ENCODE measurements at places on chromosomes 5 and 9. TPM values are rescaled to one million over a fixed set of nuclear protein-coding genes. Genes with fewer than 3 reads are reported as not detected.

Gene PCDHGA4
- total RNA-seq, result 0.08 TPM

Gene GARNL3
- total RNA-seq, result 2.6 TPM

Gene FAM221B
- total RNA-seq, result not detected

Gene ECM2
- 0.10 TPM for total RNA-seq

Gene SLC36A3
- not detected for total RNA-seq

Gene COL15A1
- total RNA-seq, result 0.56 TPM

Gene RICTOR
- total RNA-seq, result 10.3 TPM

Gene SPATA31D1
- not detected for total RNA-seq

Gene RPL35
- total RNA-seq, result 3,328 TPM

Gene HTR1A
- not detected for total RNA-seq

Gene PRUNE2
- 0.06 TPM for total RNA-seq

Gene COL5A1
- 48.7 TPM for total RNA-seq

Gene CCDC192
- not detected for total RNA-seq

Gene PCDHB10
- not detected for total RNA-seq

Gene ELOVL7
- 10.5 TPM for total RNA-seq

Gene GPR151
- total RNA-seq, result not detected

Gene C8G
- 1.6 TPM for total RNA-seq

Gene CCNO
- total RNA-seq, result 8.3 TPM

Gene EDIL3
- total RNA-seq, result 0.13 TPM

Gene CATSPER3
- total RNA-seq, result 0.42 TPM

Gene DNAJC18
- 5.1 TPM for total RNA-seq

Gene NRARP
- total RNA-seq, result 4.4 TPM
